ENCODE measurements at places on chromosomes 12 and 14. TPM values are rescaled to one million over a fixed set of nuclear protein-coding genes. Genes with fewer than 3 reads are reported as not detected.

TAS2R10 gene
- not detected for polyA plus RNA-seq

CRACR2A gene
- polyA plus RNA-seq: 17.2 TPM

ACIN1 gene
- polyA plus RNA-seq: 8.6 TPM

GPR137C gene
- not detected for polyA plus RNA-seq

RAD51B gene
- 15.1 TPM for polyA plus RNA-seq

FAM222A gene
- 0.16 TPM for polyA plus RNA-seq

CD163 gene
- polyA plus RNA-seq: 0.32 TPM

SAMD15 gene
- polyA plus RNA-seq: not detected

DEPDC4 gene
- 1.0 TPM for polyA plus RNA-seq

ZFP36L1 gene
- 134 TPM for polyA plus RNA-seq

TSHR gene
- 0.40 TPM for polyA plus RNA-seq

SLC2A13 gene
- 1.4 TPM for polyA plus RNA-seq

KCNK13 gene
- polyA plus RNA-seq: not detected

TRIM9 gene
- 0.43 TPM for polyA plus RNA-seq

TMEM30B gene
- polyA plus RNA-seq: 6.4 TPM

FBXO34 gene
- polyA plus RNA-seq: 23.1 TPM

TAC3 gene
- not detected for polyA plus RNA-seq

DEGS2 gene
- 1.1 TPM for polyA plus RNA-seq

FAM90A1 gene
- 0.22 TPM for polyA plus RNA-seq

LGALS3 gene
- polyA plus RNA-seq: 5.8 TPM

TMEM63C gene
- 0.83 TPM for polyA plus RNA-seq

NAA30 gene
- polyA plus RNA-seq: 7.8 TPM

PSEN1 gene
- polyA plus RNA-seq: 14.7 TPM

OTOGL gene
- not detected for polyA plus RNA-seq

CMA1 gene
- polyA plus RNA-seq: not detected

All from naive thymus-derived CD8-positive, alpha-beta T cell (primary cell).